ENCODE measurements at places on chromosomes 7 and 10.

GRCh38 chr7:4468320-4469102 lies 213.6 kb upstream of the FOXK1 start:
- DNase-seq, result no peak

- no peak for DNase-seq
Observed at GRCh38 chr7:70556761-70557160, 575.2 kb upstream of the GALNT17 start.

- DNase-seq, result no peak
Observed at GRCh38 chr7:82729172-82730030, 285.8 kb upstream of the CACNA2D1 start.

- no peak for DNase-seq
Observed at GRCh38 chr7:2202901-2203765, 29.6 kb downstream of the MAD1L1 start.

DNA sequence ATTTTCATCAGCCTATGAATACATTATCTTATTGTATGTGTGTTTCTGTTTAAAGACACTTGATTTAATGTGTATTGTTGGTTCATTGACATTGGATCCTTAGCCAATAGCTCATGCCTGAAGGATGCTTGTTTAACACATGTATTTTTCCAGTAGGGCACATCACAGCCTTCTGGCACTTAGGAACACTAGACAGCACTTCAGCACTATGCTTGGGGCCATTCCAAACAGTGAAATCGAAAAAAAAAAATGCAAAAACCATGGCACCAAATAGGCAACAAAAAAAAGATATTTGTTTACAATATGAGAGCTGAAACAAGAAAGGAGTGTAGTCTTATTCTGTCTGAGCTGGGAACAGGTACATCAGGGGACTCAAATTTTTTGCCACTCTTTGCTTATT lies 262.8 kb downstream of the SLC25A13 start:
- DNase-seq, result no peak

GRCh38 chr7:73526896-73527821 lies 5.1 kb upstream of the BAZ1B start:
- no peak for DNase-seq

DNA sequence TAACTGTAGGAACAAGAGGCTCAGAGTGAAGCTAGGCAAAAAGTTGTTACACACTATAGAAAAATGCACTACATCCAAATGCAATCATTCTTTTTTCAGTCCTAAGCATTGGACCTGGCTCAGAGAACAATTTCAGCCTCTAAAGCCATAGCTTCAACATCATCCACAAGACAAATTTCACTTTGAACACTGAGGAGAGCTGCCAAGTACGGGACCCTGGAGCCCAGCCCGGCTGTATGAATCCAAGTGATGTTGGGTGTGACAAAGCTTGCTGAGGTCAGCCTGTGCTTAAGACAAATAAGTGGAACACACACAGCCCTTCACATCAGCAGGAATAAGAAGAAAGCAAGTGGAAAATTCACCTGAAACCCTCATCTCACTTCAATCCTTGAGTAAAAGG lies 233.1 kb upstream of the PFKP start:
- no peak for DNase-seq

GRCh38 chr10:57694956-57695608 lies 572.6 kb downstream of the IPMK start:
- no peak for DNase-seq

DNA sequence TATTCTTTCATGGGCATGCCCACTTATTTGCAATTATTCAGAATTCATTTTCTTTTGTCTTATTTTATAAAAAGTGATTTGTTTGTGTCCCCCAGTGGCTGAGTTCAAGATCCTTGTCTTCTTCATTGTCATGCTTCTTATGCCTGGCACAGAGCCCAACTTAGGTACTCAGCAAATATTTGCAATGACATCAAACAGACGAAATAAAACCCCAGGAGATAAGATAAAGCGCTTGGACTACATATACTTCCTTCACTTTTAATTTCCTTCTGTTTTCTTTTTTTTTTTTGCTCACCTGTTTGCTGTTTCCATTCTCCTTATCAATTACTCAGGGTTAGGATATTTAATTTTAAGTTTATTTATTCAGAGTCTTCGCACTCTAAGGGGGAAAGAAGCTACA lies 225.0 kb downstream of the SDHAF3 start:
- DNase-seq, result no peak

- DNase-seq, result no peak
Observed at GRCh38 chr7:38245409-38245977, 27.9 kb downstream of the TARP start.

GRCh38 chr7:73429215-73429614 lies 4.4 kb upstream of the FZD9 start:
- DNase-seq, result no peak

GRCh38 chr10:69474742-69475432 lies 23.6 kb downstream of the TSPAN15 start:
- DNase-seq, result no peak

DNA sequence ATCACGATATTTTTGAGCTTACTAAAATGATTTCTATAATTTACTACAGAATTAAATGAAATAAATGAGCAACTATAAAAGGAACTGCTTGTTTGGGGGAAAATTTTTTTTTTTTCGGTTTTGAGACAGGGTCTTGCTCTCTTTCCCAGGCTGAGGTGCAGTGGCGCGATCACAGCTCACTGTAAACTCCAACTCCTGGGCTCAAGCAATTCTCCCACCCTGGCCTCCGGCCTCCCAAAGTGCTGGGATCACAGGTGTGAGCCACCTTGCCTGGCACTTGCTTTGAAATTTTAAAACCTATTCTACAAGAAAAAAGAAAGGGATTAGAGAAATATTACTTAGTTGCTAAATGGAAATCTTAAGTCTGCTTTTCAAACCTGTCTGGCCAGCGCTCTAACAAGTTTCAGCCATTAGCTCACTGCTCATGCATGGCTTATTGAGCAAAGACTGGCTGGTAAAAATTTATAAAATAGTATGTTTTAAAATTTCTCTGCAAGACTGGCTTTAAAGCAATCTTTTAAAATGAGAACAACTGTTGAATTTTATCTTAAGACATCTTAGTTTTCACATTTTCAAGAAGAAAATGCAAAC lies 144.0 kb downstream of the ATE1 start:
- no peak for DNase-seq

DNA sequence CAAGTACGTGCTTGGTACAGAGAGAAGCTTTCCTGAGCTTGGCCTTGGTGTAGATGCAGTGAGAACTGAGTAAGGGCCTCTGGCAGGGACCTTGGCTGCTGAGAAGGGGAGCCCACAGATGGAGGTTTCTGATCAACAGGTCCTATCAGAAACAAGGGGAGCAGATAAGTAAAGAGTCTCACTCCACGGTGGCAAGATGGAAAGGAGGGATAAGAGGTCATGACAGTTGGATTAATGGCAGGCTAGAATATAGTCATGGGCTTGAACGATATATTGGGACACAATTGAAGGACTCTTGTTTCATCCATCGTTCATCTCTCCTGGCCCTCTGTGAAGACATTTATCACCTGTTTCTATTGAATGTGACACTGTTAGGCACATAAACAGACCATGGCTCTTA lies 41.5 kb downstream of the MET start:
- DNase-seq, result no peak

- DNase-seq, result no peak
Observed at GRCh38 chr10:7272008-7272407, 138.8 kb downstream of the SFMBT2 start.

GRCh38 chr10:45224219-45224841 lies 91.1 kb downstream of the OR13A1 start:
- no peak for DNase-seq

DNA sequence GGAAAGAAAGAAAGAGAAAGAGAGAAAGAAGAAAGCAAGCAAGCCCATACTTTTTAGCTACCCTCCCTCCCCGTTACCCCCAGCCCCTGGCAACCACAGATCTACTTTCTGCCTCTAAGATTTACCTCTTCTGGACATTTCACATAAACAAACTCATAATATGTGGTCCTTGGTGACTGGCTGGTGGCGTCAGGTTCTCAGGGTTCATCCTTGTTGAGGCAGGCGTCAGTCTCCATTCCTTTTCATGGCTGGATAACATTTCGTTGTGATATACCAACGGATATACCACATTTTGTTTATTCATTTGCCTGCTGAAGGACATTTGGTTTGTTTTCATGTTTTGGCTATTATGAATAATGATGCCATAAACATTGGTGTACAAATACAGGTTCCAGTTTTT lies 30.5 kb downstream of the CDH23 start:
- no peak for DNase-seq

- DNase-seq, result no peak
Observed at GRCh38 chr7:76133839-76134238, 67.9 kb upstream of the SRRM3 start.

DNA sequence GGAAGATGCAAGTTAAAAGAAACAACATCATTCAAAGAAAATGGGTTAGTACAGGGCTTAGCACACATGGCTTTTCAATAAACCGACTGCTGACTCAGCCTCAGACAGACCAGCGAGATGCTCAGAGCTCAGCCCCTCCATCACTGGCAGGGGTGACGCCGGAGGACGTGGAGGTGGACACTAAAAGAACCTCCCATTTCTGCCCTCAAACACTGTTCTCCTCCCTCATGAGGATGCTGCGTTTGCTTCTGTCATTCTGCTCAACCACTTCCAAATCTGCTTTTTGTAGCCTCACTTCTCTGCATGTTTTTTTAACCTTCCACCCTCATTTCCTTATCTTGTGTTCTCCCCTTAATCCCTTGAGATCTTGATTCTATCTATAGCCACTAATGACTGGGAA lies 15.3 kb downstream of the DENND11 start:
- DNase-seq, result no peak

- no peak for DNase-seq
Observed at GRCh38 chr7:135601182-135601581, 43.5 kb downstream of the NUP205 start.

GRCh38 chr10:79375321-79376077 lies 28.2 kb downstream of the PPIF start:
- DNase-seq, result no peak

- DNase-seq, result no peak
Observed at GRCh38 chr7:15801551-15801950, 115.1 kb upstream of the MEOX2 start.

DNA sequence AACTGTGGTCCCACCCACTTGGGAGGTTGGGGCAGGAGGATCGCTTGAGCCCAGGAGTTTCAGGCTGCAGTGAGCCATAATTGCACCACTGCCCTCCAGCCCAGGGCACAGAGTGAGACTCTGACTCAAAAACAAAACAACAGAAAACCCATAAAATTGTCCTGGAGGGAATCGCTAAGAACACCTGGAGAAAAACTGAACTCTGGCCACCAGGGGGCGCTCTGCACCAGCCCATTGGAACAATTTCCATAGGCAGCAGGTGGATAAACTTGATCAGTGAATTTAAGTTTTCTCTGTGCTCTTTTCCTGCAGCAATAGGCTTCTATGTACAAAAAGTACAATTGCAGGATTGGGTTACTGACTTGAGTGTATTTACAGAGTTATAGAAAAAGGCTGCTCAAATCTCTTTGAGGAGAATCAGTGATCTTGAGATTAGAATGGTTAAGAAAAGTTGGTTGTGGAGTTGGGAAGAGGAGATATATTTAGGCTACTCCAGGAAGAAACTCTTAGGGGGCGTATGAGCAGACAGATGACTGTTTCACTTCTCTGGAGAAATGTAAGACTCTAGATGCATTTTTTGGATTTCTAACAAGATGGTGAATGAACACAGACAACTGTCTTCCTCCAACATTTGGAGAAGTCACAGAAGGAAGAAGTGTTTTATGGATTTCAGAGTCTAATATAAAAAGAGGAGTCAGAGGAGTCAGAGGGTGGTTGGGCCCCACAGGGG lies 274.9 kb upstream of the GALNT17 start:
- peak; percentile 85 for DNase-seq

GRCh38 chr7:21364801-21365271 lies 63.0 kb upstream of the SP4 start:
- no peak for DNase-seq

GRCh38 chr7:133023370-133024071 lies 58.4 kb downstream of the CHCHD3 start:
- DNase-seq, result no peak

DNA sequence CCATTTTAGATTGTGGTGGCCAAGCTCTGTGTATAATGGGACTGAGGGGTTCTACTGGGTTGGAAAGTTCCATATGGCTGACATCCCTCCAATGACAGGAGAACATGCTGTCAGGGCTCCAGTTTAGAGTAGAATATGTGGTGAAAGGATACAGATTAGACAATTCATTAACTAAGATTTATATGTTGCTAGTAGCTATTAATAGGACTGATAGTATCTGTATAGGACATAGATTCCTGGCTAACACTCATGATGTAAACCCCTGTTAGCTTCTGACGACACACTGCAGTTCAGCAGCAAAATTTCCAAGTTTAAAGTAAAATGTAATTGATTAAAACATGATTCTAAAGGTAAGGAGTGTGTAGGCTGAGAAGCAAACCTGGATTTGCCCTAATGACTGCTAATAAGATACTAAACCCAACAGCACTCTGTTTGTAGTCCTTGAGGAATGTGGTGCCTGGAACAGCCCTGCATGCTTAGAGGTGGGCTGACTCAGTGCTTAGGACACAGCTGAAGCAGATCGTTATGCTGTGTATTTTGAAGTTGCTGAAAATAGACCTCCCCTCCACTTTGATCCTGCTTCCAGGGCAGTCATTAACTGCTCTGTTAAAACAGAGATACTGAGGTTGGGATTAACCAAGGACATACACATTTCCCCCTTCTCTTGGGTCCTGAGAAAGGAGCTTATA lies 1129.6 kb downstream of the SORCS3 start:
- no peak for DNase-seq

DNA sequence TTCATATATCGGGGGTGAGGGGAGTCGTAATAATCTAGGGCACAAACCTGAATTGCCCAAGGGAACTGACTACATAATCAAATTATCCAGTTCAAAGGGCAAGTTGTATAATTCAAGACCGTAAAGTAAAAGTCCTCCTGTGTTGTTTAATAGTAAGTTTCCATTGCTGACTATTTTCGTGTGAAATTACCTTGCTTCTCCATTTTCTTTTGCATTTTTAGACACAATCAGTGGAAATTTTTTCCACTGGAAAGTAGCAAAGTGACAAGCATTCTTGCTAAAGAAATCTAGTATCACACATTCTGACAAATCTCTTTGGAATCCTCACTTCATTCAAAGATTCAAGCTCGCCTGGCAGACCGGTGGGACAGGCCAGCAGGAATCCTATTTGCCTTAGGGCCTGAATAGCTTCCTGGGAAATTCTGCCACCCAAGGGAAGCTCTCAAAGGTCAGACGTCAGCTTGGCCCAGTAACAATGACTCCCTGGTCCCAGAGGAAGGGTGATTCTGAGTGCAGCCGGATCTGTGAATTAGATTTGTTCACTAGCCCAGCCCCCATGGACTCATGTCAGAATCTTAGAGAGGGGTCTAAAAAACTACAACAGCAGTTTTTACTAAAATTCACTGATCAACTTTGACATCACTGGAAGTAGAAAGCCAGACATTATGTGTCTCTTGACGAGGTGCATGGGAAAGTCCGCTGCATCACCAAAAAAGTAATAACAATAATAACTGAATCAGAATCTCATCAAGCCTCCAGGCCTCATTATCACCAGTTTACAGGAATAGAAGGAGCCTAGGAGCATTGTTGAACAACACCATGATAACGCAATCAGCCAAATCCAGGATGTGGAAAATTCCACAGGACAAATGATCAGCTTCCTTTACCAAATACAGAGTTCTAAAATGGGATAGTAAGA lies 161.0 kb downstream of the SKIDA1 start:
- no peak for DNase-seq

- DNase-seq, result no peak
Observed at GRCh38 chr7:31690935-31691334, 3.9 kb downstream of the PPP1R17 start.
